ENCODE measurements at places on chromosomes 11 and 22.

GRCh38 chr11:130370845-130371590, 56.3 kb upstream of the ZBTB44 start:
- DNase-seq, result no peak

DNA sequence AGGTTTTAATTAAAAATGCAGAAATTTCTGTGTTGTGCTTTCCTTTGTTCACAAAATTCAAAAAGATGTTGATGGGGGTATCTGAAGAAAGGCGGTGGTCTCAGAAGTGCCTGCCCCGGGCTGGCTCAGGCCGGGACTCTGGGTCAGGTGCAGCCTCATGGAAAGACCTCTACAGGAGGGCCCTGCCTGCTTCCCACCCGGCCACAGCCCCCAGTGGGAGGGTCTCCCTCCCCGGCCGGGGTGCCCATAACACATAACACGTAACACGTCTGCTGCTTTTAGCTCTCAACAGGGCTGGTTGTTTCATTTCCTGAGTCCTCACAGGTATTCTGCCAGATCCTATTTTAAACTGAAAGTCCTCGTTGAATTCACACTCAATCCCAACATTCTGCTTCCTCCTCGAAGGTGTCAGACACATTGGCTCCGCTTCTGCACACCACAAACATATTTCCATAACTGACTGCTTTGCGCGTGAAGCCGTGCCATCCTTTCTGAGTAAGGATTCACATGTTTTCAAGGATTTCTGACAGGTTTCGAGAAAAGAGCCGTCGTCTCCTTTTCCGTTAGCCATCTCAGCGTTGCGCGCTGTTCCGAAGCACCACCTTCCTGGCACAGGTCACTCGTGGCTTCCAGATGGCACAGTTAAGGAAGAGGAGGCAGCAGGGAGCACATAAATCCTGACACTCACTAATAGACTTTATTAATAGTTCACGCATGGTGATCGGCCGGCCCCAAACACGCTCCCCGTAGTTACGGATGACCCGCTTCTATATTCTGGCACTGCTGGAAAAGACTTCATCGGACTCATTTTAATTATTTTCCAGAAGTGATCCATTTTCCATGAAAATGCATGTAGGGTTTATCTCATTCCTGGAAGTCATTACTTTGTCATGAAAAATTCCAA, 569.3 kb downstream of the BRD1 start:
- no peak for DNase-seq

DNA sequence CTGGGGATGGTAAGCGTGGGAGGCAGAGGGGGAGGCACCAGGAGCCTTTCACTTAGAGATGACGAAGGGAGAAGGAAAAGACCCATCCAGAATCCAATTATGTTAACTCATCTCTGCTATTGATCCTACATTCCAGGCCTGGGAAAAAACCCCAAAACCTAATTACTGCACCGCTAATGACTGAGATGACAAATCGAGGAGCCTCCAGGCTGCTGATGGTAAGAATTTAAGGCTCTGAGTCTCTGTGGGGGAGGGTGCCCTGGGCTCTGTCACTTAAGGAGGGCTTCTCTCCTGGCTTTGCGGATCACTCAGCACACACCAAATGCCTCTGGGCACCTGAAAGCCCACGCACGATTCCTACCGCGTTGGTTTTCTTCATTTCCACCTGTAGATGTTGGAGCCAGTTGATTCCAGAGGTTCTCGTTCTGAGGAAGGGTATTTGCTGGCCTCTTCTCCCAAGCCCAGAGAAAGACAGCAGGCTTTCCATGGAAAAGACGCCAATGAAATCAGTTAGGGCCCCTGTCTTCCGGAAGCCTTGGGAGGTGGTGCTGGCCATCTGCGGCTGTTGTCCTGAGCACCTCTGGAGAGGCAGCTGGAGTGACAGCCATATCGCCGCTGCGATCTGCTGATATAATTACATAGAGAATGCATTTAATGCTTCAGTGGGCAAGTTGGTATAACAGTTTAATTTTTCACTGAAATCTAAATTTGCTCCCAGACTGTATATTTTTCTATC, 751.2 kb downstream of the BRD1 start:
- peak; percentile 52 for DNase-seq

DNA sequence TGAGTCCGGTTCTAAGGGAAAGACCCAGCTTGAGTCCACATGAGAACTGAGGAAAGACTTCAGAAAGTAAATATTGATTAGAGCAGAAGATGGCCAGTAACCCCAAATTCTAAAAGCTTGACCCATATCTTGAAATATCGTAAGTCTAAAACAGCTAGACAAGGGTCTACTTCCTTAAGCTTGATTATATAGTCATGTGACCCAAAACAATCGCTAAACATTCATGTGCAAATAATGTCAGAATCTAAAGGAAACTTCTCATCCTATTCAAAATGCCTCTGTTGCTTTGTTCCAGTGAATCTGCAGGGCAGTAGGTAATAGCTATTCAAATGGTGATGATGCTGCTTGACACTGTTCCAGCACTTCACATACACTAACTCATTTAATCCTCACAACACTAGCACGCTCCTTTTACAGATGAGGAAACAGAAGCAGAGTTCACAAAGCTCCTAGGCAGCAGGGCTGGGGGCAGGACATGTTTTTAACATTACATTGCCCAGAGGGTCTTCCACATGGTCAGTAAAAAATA, 52.6 kb downstream of the TCF20 start:
- no peak for DNase-seq

DNA sequence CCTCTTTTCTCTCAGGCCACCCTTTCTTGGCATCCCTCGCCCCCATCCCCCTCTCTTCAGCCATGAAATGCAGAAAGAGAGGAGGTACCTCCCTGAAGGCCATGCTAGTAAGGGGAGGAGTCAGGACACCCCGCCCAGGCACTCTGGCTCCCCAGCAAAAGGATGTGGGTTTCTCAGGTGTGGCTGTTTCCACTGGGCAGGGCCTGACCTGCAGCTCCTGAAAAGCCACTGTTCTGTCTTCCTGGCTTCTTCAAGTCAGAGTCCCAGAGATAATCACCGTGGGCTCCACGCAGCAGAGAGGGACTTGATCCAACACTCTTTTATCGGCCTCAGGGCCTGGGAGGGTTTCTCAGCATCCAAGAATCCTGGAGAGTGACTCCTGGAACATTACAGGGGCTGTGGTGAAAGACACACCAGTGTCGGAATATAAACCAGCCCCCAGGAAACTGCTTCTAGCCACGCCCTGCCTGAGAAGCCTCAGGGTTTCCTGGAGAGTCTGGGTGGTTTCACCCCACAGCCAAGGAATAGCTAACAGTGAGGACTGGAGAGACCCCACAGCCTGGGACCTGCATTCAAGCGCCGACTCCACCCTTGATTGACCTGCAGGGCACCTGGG, 45.7 kb upstream of the TSPAN18 start:
- no peak for DNase-seq
